ENCODE measurements at places on chromosomes 11 and 22. TPM values are rescaled to one million over a fixed set of nuclear protein-coding genes. Genes with fewer than 3 reads are reported as not detected.

GRCh38 chr11:61067782-61068446 is 34.4 kb upstream of the CD5 start:
- no peak for DNase-seq
- no peaks in the 10 kb centered on the region for H3K4me1 ChIP-seq
- peaks cover 6% of the 10 kb centered on the region for H3K27me3 ChIP-seq
- H3K27ac ChIP-seq, result no peak overlapping the region
- no peaks in the 10 kb centered on the region for H3K36me3 ChIP-seq

DNA sequence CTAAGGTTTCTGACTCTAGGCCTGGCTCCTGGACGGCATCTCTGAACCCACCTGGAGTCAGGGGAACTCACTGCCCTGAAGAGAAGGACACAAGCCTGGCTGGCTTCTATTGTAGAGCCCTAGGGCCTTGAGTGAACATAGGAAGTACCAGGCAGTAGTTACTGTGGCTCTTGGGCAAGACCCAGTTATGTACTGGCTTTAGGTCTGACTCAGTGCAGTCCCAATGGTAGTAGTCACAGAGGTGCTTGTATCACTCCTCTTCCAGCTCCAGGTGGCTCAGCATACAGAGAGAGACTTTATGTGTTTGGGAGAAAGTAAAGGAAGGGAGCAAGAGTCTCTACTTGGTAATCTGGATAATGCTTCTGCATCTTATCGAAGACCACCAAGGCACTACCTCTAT is 13.9 kb upstream of the PAK1 start:
- no peak for DNase-seq
- H3K27me3 ChIP-seq, result peaks cover 11% of the 10 kb centered on the region
- H3K36me3 ChIP-seq, result no peaks in the 10 kb centered on the region
- H3K27ac ChIP-seq, result no peak overlapping the region
- no peaks in the 10 kb centered on the region for H3K4me1 ChIP-seq

DNA sequence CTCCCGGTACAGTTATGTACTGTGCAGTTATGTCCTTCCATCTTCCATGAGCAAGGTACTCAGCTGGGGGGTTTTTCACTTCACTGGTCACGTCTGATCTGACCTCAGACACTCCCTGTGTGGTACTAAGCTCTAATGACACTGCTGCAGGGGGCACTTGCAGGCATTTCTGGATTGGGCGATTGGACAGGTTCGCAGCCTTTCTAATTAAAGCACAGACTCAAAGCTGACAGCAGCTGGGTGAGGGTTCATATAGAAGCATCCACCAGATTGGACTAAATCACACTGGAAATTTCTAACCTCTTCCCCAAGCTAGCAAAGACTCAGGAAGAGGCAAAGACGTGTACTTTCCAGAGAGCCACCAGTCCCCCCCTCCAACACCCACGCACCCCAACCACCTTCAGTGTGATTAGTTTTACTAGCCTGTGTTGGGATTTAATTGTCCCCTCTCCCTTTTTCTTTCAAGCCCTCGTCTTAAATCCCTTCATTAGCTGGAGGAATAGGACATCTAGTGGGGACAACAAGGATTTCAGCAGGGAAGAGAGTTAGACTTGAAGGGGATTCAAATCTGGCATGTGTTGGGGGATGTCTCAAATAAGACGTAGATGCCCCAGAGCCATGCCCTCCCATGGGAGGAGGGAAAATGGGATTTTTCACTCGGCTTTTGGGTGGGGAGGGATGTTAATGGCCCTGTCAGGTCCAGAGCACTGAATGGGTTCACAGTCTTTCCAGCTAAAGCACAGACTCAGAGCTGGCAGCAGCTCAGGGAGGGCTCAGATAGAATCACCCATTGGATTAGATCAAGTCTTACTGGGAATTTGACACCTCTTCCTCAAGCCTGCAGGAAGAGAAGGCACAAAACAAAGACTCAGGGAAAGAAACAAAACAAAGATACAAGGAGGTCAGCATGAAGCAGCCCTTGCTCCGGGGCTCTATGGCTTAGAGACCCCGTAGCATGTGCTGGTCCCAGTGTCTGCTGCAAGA is 10.9 kb downstream of the INS start:
- H3K27ac ChIP-seq, result no peak overlapping the region
- no peak overlapping the region for H3K4me3 ChIP-seq
- H3K27me3 ChIP-seq, result peaks cover 32% of the 10 kb centered on the region
- no peaks in the 10 kb centered on the region for H3K36me3 ChIP-seq
- peaks cover 10% of the 10 kb centered on the region for H3K4me1 ChIP-seq
- DNase-seq, result peak; percentile 65

The C11orf21 gene
- total RNA-seq, result not detected

GRCh38 chr11:35723493-35723892 is 60.9 kb downstream of the TRIM44 start:
- H3K4me1 ChIP-seq, result peaks cover 10% of the 10 kb centered on the region
- H3K27me3 ChIP-seq, result no peaks in the 10 kb centered on the region
- H3K36me3 ChIP-seq, result peaks cover 14% of the 10 kb centered on the region

GRCh38 chr11:90668502-90668901 is 445.7 kb upstream of the CHORDC1 start:
- no peak overlapping the region for H3K27ac ChIP-seq
- H3K27me3 ChIP-seq, result no peaks in the 10 kb centered on the region
- no peak for DNase-seq
- no peaks in the 10 kb centered on the region for H3K36me3 ChIP-seq
- no peak overlapping the region for H3K4me3 ChIP-seq

The LDHAL6A gene
- not detected for total RNA-seq

The CABP4 gene
- total RNA-seq, result 0.55 TPM

The SERPING1 gene
- total RNA-seq, result not detected

The UBQLN3 gene
- total RNA-seq, result not detected

- H3K36me3 ChIP-seq, result no peaks in the 10 kb centered on the region
- peaks cover 61% of the 10 kb centered on the region for H3K4me1 ChIP-seq
- no peak for DNase-seq
- H3K27ac ChIP-seq, result no peak overlapping the region
- H3K4me3 ChIP-seq, result no peak overlapping the region
Observed at GRCh38 chr11:36011574-36011973, 67.7 kb downstream of the LDLRAD3 start.

- no peak overlapping the region for H3K4me3 ChIP-seq
- no peak overlapping the region for H3K27ac ChIP-seq
- H3K27me3 ChIP-seq, result no peaks in the 10 kb centered on the region
- peaks cover 6% of the 10 kb centered on the region for H3K4me1 ChIP-seq
- no peak for DNase-seq
Observed at GRCh38 chr22:47032091-47032943, 269.9 kb downstream of the TBC1D22A start.

DNA sequence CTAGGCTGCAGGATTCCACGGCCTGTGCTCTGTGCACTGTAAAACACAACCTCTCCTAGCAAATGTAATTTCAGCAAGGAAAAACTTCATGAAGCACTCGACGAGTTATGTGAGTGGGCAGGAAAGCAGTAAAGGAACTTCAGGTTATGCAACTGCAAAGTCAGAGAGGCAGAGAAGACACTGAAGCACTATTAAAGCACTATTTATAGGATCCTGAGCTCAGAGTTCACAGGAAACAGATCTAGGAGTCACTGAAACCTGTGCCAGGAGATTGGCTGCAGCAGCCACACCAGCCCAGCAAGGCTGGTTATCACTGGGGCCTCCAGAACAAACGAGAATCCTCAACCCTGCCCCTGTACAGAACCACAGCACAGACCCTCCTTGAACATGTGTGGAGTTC is 2.5 kb downstream of the SMIM35 start:
- DNase-seq, result peak; percentile 36
- H3K36me3 ChIP-seq, result no peaks in the 10 kb centered on the region
- no peaks in the 10 kb centered on the region for H3K4me1 ChIP-seq

- peaks cover 38% of the 10 kb centered on the region for H3K36me3 ChIP-seq
- DNase-seq, result peak; percentile 70
- H3K27me3 ChIP-seq, result no peaks in the 10 kb centered on the region
- peak overlapping the region; percentile 97 for H3K27ac ChIP-seq
- no peak overlapping the region for H3K4me3 ChIP-seq
- H3K4me1 ChIP-seq, result peaks cover 43% of the 10 kb centered on the region
Observed at GRCh38 chr11:69320326-69320725, 26.4 kb downstream of the MYEOV start.

GRCh38 chr11:14300661-14301304 is 58.2 kb downstream of the RRAS2 start:
- H3K27ac ChIP-seq, result no peak overlapping the region
- no peak overlapping the region for H3K4me3 ChIP-seq
- no peaks in the 10 kb centered on the region for H3K4me1 ChIP-seq
